ENCODE measurements at places on chromosomes 3 and 15.

- no peak for DNase-seq
These were observed 17.2 kb downstream of the ST3GAL6 start for GRCh38 chr3:98780343-98780742.

GRCh38 chr3:5072100-5072816 is 49.8 kb upstream of the ARL8B start:
- no peak for DNase-seq

DNA sequence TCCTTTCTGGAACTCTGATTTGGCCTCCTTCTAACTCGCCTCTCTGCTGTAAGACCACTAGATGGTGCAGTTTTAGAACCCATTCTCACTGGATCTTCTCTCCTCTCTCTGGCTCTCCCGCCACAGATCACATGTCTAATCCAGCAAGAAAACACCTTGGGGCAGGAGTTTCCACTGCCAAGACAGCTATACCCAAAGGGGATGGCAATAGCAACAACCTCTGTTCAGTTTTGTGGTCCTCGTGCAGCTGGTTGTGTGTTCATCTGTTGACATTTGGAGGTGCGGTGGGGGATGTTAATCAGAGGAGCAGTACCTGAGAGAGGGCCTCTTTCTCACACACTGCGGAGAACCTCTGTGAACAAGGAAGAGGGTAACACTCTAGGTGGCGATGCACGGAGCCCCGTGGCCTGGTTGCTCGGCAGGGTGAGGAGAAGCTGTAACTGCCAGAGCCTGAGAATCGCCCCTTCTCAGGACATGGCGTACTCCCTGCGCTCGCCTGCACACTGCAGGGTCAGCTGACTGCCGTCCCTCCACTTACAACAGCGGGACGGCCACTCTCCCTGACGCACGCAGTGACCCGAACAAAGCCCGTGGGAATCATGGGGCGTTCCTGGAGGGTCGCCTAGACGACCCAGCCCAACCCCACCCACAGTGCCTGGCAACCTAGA is at the start of gene TEX55:
TEX55 (plus strand) TSS at position 666 of the 668 bp plus-strand sequence. CDS start 25 bp downstream, outside the sequence.
- peak; percentile 17 for DNase-seq

GRCh38 chr3:112643621-112644240 is 2.8 kb upstream of the CCDC80 start:
- no peak for DNase-seq

DNA sequence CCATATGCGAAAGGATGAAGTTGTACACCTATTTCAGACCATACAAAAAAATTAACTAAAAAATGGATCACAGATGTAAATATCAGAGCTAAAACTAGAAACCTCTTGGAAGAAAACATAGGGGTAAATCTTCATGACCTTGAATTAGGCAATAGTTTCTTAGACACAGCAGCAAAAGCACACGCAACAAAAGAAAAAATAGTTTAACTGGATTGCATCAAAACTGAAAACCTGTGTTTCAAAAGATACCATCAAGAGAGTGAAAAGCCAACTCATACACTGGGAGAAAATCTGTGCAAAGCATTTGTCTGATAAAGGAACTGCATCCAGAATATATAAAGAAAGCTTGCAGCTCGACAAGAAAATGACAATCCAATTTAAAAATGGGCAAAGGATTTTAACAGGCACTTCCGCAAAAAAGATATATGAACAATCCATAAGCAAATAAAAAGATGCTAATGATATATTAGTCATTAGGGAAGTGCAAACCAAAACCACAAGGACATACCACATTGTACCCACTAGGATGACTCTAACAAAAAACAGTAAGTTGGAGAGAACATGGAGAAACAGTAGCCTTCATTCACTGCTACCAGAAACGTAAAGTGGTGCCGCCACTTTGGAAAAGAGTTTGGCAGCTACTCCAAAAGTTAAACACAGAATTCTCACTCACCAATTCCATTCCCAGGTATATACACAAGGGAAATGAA is 263.1 kb downstream of the ADAMTS17 start:
- DNase-seq, result no peak

GRCh38 chr3:39783680-39784079 is 25.7 kb upstream of the MYRIP start:
- no peak for DNase-seq

GRCh38 chr3:27521872-27522265 is 37.7 kb upstream of the SLC4A7 start:
- no peak for DNase-seq

DNA sequence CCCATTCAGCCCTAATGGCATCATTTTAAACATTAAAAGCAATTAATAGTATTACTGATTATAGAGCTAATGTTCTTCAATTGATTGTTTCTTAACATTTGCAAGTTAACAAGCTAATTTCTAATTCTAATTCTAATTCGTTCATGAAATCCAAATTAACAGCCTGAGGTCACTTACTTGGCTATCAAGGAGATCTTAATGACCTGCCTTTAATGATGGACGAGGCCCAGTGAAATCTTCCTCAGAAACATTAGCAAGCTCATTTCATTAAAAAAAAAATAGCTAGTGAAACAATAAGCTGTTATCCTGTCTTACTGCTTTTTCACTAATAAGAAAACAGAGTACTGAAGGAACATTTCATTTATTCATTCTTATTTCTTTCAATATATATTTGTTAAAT is 15.4 kb upstream of the RNF7 start:
- no peak for DNase-seq

DNA sequence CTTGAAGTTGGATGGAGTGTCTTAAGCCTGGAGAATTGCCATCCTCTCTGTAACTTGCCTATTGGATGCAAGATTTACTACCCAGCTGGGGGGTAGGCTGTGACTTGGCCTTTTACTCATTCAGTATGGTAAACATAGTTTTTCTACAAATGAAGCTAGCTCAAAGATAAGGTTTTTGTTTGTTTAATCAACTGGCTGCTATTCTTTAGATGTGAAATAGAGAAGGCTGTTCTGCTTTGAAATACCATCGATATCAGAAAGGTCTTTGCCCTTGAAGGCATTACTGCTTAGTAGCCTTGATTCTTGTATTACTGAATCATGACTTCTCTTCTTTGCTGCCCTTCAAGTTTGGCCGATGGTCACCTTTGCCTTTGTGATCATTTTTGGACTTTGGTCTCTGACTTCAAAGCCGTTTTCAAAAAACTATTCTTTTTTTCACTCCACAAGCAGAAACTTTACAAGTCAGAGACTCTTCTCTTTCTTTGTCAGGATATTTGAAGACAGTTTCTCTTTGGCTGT is 83.1 kb downstream of the GAP43 start:
- no peak for DNase-seq

DNA sequence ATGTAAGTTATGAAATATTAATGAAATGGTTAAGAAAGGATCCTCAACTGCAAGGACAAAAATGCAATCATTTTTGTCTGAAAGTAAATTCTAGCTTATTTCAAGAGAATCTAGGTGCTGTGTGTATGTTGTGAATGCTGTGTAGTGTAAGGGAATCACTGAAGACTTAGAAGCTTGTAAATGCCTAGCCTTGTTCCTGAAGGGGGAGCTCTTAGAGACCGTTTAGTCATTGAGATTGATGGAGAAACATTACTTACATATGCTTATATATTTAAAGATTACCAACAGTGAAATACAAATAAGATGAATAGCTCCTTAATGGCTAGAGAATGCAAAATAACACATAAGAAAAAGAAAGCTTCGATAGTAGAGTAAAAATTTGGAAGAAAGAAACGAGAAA is 67.9 kb downstream of the CNTN4 start:
- DNase-seq, result no peak

GRCh38 chr3:58184309-58184981 is 26.3 kb downstream of the DNASE1L3 start:
- no peak for DNase-seq

DNA sequence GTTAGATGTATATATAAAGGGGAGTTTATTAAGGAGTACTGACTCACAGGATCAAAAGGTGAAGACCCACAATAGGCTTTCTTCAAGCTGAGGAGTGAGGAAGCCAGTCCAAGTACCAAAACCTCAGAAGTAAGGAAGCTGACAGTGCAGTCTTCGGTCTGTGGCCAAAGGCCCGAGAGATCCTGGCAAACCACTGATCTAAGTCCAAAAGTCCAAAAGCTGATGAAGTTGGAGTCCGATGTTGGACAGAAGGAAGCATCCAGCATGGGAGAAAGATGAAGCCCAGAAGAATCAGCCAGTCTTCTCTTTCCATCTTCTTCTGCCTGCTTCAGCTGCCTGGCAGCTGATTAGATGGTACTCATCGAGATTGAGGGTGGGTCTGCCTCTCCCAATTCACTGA is 107.5 kb downstream of the BCHE start:
- DNase-seq, result no peak

DNA sequence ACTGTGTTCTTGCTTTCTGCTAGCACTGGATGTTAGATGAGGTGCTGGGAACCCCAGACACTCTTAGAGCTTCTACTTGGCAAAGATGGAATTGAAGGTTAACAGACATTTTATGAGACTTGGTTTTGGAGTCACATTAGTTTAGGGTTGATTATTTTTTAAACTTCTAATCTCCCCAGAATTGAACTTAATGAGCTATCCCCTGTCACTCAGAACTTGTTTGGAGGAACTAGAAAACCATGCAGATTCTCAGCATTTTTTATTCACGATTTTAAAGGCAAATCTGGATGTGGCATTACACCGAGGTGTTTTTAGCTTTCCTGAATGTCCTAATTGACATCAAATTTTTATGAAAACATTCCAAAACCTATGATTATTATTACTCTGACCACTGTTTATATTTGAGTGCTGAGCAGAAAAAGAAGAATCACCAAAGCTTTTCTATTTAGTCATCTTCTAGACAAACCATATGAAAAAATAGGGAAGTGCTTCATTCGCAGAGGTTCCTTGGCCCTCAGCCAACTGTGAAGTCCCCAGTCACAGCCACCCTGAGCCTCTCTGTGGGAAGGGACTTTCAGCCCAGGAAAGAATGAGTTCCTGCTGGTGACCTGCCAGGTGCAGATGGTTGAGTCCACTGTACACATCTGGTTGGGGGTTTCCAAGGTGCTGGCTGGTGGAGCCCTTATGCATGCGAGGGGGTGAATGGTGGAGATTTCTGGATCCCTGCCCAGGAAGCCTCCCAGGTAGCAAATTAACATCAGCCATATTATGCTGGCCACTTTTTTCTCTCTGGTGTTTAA is 196.0 kb upstream of the TOPAZ1 start:
- peak; percentile 78 for DNase-seq

DNA sequence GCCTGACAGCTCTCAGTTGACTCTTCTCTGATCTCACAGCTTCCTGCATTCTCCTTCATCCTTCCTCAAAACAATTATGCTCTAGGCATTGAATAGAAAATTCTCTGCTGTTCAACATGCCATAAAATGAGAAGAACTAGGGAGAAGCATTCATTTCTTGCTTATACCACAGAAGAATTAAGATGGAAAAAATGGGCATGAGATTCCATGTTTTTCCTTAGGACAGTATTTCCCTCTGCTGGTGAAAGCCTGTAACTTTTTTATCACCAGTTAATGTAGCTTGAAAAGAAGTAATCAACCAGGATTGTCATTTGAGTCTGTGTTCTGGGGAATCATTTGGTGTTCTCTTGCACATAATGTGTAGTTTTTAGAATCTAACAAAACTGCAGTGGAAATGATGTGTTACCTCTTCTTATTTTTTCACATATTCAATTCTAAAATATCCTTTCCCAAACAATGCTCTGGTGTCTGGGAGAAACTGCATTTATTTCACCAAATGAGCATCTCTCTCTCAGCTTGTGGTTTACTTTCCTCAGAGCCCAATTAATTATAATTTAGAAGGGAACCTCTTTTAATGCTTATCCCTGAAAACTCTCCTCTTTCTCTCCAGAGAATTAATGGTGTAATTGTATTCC is 92.8 kb upstream of the DCBLD2 start:
- no peak for DNase-seq

- peak; percentile 57 for DNase-seq
These were observed 486 bp downstream of the LSG1 start for GRCh38 chr3:194671511-194671899.

GRCh38 chr3:8519156-8519555 is 17.5 kb downstream of the LMCD1 start:
- DNase-seq, result no peak

- DNase-seq, result no peak
These were observed 35.7 kb upstream of the IGF1R start for GRCh38 chr15:98612490-98613110.

DNA sequence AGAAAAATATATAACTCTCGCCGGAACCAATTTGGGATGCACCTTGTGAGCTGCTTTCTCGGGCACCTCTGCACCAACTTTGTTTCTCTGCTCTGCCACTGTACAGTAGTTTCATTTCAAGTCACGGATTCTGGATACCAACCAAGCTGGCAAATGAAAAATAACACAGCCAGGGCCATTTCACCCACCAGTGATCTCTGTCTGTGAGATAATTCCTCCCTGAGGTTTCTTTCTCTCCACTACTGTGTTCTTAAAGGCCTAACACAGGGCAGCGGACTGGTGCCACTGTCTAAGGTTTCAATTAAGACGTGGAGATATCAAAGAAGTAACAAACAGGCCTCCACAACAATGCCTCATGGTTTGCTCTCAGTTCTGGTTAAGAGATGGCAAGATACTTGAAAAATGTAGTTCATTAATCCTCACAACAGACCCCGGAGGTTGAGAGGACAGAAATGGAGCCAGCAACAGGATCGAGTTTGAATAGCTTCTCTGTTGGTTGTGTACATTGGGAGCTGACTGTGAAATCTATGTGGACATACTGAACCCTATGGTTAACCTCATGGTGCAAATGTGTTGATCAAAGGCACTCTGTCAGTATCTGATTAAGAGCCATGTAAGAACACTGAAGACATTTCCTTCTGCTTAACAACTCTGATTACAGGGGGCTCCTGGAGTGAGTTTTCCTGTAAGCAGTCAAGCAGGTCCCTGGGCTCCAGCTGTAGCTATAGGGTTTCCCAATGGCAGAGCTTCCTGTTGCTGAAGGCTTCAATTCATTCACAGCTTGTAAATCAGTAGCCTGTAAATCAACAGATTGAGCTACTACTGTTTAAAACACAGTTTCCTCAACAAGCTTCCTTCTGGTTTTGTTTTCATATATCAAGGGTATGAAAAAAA is 470.5 kb downstream of the EPHA3 start:
- DNase-seq, result no peak

GRCh38 chr3:49422379-49423248 is at the start of gene AMT:
TSS of gene AMT (minus strand) at chr3:49422473. CDS start at chr3:49422450, 23 bp downstream.
- DNase-seq, result no peak

DNA sequence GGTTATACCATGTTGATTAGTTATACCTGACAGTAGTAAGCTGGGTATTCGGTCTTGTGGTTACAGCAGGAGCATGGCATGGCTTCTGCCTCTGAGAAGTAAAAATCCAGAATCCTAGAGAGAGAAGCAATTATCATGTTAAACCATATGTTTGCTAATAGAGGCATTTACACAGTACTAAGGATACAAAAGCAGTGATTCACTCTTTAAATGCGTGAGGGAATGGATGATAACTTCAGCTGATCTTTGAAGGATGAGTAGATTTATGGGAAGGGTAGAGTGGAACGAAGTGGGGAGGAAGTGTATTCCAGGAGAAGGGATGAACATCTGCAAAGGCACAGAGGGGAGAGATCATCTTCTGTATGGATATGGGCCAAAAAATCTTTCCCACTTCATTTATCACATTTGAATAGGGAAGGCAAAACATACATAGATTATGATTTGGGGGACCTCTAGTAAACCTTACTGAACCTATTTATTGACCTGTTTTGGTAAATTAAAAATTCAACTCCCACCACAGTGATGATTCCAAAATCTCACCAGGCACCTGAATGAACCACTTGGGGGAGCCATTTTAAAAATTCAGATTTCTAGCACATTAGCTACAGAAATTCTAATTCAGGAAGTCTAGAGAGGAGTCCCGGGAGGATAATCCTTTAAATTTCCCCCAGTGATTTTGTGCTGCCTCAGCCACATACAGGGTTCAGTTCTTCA is 35.1 kb downstream of the IGSF10 start:
- DNase-seq, result peak; percentile 16
